ENCODE measurements at places on chromosomes 1 and 21. TPM values are rescaled to one million over a fixed set of nuclear protein-coding genes. Genes with fewer than 3 reads are reported as not detected.

DNA sequence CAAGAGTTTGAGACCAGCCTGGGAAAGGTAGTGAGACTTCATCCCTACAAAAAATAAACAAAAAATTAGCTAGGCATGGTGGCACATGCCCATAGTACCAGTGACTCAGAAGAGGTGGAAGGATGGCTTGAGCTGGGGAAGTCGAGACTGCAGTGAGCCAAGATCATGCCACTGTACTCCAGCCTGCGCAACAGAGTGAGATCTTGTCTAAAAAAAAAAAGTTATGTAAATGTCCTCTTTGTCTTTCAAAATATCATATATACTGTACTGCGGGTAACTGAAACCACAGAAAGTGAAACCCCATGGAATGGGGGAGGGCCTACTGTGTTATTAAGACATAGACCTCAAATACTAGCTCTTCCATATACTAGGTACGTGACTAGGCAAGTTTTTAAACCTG, 20.8 kb downstream of the ACADM start:
- no peaks in the 10 kb centered on the region for H3K4me1 ChIP-seq
- H3K4me3 ChIP-seq, result no peak overlapping the region
- peak; percentile 31 for DNase-seq
- H3K36me3 ChIP-seq, result peaks cover 22% of the 10 kb centered on the region
- no peak overlapping the region for H3K27ac ChIP-seq

- peak; percentile 52 for DNase-seq
- peak overlapping the region; percentile 71 for H3K27ac ChIP-seq
These were observed 26.2 kb upstream of the C1orf105 start for GRCh38 chr1:172394141-172394751.

DNA sequence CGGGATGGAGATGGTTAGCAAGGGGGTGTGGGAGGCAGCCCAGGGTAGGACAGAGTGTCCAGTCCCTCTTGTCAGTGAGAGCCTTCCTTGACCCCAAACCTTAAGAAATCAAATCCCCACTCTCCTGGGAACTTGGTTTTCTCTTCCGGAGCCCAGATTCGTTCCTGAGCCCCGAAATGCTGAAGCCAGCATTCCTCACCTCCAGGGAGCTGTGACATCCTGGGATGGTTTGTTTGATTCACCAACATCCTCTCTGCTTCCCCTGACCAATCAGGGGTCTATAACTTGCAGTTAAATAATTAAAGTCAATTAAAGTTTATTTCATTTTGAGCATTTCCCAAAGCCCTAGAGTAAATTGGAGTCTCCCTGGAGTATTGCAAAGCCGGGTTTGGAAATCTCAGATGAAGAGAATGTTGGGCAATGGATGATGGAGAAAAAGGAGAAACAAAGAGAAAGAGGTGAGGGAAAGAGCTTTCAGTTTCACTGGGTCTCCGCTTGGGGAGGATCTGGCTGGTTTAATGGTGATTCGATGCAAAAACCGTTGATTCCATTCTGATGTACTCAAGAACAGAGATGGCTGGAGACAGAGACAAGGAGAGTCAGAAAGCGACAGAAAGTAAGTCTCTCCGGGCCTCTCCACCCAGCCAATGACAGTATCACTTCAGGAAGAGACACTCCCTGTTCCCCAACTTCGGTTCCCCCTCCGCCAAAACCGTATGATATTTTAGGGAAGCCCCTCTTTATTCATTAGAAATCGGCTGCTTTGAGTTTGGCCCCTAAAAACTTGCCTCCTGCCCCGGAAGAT, 12.8 kb upstream of the ALX3 start:
- peak overlapping the region; percentile 16 for H3K4me3 ChIP-seq
- no peak overlapping the region for H3K27ac ChIP-seq
- H3K36me3 ChIP-seq, result no peaks in the 10 kb centered on the region
- peaks cover 92% of the 10 kb centered on the region for H3K27me3 ChIP-seq

ZYG11B gene
- total RNA-seq, result 10.8 TPM

GRCh38 chr1:227869851-227870305, 54.4 kb downstream of the PRSS38 start:
- H3K36me3 ChIP-seq, result no peaks in the 10 kb centered on the region
- no peak overlapping the region for H3K27ac ChIP-seq
- no peak overlapping the region for H3K4me3 ChIP-seq
- DNase-seq, result no peak
- H3K4me1 ChIP-seq, result peaks cover 10% of the 10 kb centered on the region
- H3K27me3 ChIP-seq, result no peaks in the 10 kb centered on the region

- no peak for DNase-seq
- H3K4me3 ChIP-seq, result no peak overlapping the region
- H3K27ac ChIP-seq, result no peak overlapping the region
- H3K4me1 ChIP-seq, result no peaks in the 10 kb centered on the region
- no peaks in the 10 kb centered on the region for H3K36me3 ChIP-seq
These were observed 62.1 kb downstream of the FOXJ3 start for GRCh38 chr1:42272920-42273319.

DNA sequence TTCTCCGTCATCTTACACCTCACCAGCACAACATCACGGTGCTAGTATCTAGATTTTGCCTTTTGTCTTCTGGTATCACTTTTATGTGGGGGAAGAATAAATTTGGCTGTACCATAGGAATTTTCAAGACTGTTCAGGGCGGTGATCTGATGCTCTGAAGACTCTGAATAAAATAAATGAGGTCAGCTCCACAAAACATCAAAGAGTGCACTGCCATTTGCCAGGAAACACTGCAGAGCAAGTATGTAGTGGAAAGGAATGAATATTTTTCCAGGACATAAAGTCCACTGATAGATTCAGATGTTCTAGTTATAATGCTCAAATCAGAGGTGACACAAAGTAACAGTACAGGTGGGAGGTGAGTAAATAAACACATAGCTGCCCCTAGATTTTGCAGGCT, 56.3 kb downstream of the ZP4 start:
- H3K4me1 ChIP-seq, result no peaks in the 10 kb centered on the region
- no peak overlapping the region for H3K4me3 ChIP-seq

GRCh38 chr21:35882791-35883240, 177.5 kb downstream of the SETD4 start:
- no peak for DNase-seq
- peaks cover 3% of the 10 kb centered on the region for H3K27me3 ChIP-seq
- no peak overlapping the region for H3K27ac ChIP-seq
- H3K4me3 ChIP-seq, result no peak overlapping the region
- H3K36me3 ChIP-seq, result no peaks in the 10 kb centered on the region
- no peaks in the 10 kb centered on the region for H3K4me1 ChIP-seq

DENND2C gene
- 0.47 TPM for total RNA-seq

- H3K4me3 ChIP-seq, result no peak overlapping the region
- H3K27ac ChIP-seq, result no peak overlapping the region
- DNase-seq, result no peak
- H3K36me3 ChIP-seq, result peaks cover 4% of the 10 kb centered on the region
These were observed 283.8 kb downstream of the SDCCAG8 start for GRCh38 chr1:243539636-243540035.

DNA sequence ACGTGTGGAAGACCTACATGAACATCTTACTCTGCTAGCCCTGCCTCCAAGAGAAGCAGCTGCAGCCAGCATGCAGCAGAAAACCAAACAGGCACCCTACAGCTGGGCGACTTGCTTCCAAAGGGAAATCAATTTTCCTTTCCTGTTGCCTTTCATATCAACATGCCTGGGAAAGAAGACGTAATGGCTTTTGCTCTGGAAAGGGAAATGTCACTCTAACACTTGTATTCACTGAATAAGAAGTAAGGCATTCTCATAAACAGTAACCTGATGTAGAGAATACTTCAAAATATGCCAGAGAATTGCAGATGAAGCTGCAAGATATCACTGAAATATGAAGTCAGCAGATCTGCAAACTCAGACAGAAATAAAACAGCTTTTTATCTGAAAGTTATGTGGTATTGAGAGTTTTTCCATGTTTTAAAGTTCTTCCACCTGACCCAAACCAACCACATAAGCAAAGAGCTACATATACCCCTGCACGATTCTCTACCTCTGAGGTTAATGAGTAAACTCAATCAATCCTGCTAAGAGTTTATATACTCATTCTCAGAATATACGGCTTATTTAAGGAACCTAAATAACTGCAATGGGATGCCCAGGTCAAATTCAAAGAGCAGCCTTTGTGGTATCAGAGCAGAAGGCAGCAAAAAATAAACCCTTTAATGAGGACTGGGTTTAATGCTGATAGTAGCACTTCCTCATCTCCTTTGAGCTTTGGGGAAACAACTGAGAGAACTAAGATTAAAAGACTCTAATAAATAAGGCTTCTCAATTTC, 150.9 kb downstream of the RERE start:
- H3K27me3 ChIP-seq, result no peaks in the 10 kb centered on the region
- DNase-seq, result no peak
- H3K27ac ChIP-seq, result no peak overlapping the region
- no peaks in the 10 kb centered on the region for H3K36me3 ChIP-seq
- H3K4me1 ChIP-seq, result peaks cover 8% of the 10 kb centered on the region
- H3K4me3 ChIP-seq, result no peak overlapping the region
